ENCODE measurements at places on chromosomes 2 and 18.

- DNase-seq, result no peak
These were observed 30.5 kb downstream of the LRP1B start for GRCh38 chr2:142100139-142100873.

GRCh38 chr18:75122334-75122958 lies 86.5 kb downstream of the PTGR3 start:
- DNase-seq, result no peak

GRCh38 chr2:144248350-144249034 lies 271.4 kb downstream of the ZEB2 start:
- DNase-seq, result no peak

- DNase-seq, result no peak
These were observed 88.4 kb downstream of the ICOS start for GRCh38 chr2:204024906-204025475.

- no peak for DNase-seq
These were observed 254.4 kb downstream of the ZNF521 start for GRCh38 chr18:25097569-25098056.

DNA sequence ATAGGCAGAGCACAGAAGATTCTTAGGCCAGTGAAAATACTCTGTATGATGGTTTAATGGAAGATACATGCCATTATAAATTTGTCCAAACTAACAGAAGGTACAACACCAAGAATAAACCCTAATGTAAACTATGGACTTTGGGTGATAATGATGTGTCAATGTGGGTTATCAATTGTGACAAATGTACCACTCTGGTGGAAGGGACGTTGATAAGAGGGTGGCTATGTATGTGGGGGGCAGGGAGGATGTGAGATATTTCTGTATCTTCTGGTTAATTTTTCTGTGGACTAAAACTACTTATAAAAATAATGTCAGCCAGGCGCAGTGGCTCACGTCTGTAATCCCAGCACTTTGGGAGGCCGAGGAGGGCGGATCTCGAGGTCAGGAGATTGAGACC lies 86.2 kb downstream of the HNRNPLL start:
- DNase-seq, result no peak

DNA sequence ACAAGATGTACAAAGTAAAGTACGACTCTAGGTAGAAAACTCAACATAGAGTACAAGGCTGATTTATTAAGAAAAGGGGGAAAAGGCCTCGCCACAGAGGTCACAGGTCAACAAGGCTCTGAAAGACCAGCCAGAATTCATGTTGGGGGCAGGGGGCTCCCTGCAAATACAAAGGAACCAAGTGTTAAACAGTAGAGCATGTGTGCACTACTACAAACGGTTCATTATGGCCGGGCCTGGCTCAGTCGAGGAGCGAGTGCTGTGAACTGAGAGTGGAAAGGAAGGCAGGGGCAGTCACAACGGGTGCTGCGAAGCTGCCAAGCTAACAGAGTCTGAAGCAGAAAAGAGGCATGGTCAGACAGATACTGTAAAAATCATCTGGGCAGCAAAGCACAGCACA lies 77.1 kb downstream of the MBOAT2 start:
- no peak for DNase-seq

- DNase-seq, result peak; percentile 7
These were observed 12.0 kb downstream of the PSMD1 start for GRCh38 chr2:231068525-231069222.

GRCh38 chr2:105175231-105175630 lies 66.3 kb upstream of the GPR45 start:
- DNase-seq, result no peak

DNA sequence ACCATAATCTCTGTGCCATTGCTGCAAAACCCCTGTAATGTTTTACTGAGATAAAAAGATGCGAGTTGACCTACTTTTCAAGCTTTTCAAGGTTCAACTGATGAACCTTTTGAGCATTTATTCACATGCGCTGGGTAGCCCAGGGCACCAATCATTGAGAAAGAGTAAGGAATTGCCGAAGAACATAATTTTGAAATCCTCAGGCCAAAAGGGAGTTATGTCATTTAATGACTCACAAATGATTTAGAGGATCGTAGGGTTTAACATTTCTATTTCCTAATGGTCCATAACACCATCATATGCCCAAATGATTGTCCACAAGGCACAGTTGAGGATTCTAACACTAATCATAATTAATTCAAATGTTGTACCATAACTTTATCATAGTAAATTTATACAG lies 20.2 kb upstream of the DLX1 start:
- no peak for DNase-seq
